ENCODE measurements at places on chromosomes 7 and 10.
A peak's percentile ranks its signal among the peaks of the same experiment; 100 is the strongest.

DNA sequence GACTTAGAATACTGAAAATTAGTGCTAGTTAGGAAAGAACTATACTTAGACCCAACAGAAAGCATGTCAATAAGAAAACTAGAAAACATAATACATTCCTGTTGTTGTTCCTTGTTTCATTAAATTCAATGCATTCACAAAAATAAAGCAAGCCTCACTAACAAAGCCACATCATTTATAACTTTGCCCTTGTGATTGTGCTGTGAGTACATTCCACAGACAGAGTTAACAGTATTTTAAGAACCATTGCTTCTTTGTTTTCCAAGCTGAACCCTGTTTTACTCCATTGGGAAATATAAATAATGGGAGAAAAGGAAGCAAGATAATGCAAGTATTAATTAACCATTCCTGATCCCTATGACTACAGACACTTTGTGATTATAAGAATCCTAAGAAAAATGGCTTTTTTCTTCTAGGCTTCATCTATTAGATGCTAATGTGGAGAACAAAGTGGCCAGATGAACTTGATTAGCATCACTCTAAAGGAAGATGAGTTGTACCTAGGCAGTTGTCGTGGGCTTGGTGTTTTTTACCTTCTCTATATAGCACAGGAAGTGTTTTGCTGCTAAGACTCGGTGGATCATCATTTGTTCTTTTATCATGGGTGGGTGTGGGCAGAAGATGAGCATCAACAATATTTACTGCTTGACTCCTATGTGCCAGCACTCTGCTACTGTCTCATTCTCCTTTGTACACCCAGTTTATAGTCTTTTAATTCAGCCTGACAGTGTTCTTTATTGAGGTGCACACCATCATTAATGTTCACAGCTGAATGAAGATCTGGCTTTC is 34.2 kb upstream of the ZNRF2 start:
- DNase-seq, result no peak

DNA sequence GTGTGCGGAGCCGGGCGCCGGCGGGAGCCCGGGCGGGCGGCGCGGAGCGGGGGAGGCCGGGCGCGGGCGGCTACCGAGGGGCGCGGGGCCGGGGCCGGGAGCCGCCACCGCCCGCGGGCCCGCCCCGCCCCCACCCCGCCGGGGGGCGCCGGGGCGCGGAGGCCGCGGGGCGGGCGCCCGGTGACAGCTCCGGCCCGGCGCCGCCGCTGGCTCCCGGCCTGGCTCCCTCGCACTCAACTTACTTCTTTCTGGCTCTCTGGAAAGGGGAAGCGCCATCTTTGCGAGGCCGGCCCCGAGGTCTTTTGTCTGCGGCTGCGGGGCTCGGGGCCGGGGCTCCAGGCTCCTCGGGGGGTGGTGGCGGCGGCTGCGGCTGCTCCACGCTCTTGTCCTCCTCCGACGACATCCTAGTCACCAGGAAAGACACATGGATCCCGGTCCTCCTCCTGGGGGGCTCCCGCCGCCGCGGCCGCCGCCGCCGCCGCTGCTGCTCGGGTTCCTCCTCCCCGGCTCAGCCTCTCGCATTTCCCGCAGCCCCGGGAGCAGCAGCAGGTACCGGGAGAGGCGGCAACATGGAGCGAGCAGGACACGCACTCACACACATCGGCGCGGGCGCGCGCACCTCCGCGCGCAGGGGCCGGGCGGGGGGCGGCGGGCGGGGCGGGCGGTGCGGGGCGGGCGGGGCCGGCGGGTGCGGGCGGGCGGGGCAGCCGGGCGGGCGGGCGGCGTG is at the start of gene KMT2C:
TSS of gene KMT2C (minus strand) at position 620 of the 727 bp plus-strand sequence. CDS start at position 403, 217 bp downstream.
- no peak for DNase-seq

DNA sequence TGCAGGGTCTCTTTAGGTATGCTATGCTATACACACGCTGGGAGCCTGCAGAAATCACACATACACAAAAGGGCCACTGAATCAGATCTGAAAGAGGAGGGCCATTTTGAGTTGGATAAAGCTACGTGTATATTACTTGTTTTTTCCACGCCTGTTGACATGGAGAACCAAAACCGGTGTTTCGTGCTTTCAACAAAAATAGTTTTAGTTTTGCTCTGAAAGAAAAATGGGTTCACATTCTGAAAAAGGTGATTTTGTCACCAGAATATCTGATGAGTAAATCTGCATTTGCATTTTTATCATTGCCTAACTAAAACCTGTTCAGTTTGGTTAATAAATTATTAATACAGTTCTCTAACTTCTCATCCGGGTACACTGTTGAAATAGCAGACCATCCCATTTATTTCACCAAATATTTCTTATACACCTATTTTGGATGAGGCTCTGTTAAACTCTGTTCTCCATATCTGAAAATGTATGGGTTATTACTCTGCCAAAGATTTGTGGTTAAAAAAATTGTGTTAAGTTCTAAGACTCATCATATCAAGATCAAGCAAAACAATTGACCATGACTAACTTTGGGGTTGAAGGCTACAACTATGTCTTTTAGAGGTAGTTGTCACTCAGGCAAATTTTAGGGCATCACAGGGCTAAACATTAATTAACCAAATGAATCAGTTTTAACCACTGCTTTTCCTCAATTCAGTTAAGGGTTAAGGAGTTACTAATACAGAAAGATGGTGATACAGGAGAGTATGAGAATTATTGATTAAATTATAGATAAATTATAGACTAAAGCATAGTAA is 101.2 kb upstream of the RPA3 start:
- no peak for DNase-seq

DNA sequence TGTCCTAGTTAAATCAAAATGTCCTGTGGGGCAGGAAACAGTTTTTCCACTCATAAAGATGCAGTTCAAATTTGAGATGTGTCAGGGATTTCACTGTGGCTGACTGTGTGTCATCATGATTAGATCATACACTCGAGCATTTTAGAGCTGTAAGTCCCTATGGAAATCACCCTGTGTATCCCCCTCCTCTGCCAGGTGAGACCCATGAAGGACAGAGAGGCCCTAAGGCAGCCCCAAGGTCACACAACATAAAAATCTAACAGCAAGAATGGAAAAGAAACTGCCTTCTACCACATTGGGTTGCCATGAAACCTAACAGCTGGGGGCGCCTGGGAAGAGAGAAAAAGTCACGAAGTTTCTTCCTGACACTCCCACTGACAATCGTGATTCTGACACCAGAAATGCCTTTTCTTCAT is 135.8 kb downstream of the KCNMA1 start:
- DNase-seq, result no peak

GRCh38 chr10:124697443-124697836 is 46.7 kb downstream of the FAM53B start:
- DNase-seq, result no peak

DNA sequence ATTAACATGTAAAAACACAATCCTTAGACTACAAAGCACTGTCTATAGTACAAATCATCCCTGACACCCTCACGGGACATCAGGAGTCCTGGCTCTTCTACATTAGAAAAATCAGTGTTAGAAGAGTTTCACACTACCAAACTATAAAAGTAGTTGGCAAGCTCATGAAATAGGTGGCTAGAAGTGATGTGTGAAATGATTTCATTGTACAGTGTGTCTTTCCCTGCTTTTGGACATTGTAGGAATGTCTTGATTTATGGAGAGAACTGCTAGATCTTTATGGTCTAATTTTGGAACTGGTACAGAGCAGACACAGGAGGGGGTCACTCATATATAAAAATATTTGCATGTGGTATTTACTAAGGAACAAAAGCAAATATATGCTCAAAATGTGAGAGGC is 33.2 kb downstream of the SEMA3A start:
- no peak for DNase-seq

DNA sequence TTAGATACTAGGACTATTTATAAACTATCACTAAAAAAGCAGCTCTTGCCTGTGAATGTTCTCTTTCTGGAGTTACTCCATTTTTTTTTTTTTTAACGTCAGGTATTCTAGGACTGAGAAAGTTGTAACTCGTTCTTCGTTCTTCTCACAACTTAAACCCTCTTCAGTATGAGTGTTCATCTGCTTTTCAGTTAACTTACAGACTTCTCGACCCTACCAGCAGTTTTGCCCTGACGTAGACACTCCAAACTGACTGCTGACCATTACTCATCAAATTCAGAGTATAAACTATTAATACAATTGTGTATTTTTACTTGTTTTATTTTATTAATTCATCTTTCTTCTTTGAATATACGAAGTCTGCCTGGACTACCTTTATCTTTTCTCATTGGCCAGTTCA is 353.1 kb downstream of the GPR37 start:
- no peak for DNase-seq

DNA sequence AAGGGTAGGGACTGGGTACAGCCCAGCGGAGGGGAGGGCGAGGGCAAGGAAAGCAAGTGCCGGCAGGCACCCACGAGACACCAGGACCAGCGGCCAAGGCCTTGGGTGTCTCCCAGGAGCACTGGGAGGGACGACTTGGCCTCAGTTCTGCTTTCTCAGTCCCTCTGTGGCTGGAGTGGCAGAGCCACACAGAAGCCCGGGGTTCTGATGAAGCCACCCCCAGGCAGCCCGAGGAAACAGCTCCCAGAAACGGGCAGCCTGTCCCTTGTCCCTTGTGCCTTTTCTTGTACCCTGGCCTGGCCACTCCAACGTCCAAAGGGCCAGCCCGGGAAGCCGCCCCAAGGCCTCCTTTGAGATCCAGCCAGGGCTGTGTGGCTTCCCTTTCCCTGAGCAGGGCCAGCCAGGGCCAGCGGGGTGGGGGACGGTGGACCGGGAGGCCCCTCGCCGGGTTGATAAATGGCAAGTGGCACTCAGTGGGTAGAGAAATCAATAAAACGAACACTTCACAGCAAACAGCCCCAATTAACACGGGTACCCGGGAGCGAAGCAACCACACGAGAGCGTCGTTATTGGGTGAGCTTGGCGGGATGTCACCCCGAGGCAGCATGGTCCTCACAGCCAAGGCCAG is 69.8 kb upstream of the GNA12 start:
- no peak for DNase-seq

DNA sequence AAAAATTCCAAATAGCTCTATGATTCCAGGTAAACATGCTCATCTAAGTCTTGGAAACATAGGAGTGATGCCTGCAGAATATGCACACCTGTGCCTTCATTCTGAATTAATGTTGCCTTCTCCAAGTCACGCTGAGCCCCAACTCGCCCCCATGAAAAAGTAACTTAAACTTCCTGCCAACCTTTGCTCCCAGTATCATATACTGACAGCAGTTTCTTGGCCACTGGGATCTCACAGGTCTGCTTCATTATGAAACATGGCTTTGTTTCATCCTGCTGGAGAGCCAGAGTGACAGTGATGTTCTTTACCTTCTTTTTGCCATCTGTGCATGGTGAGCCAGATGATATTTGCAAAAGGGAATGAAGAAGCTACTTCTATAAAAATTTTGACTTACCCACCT is 34.9 kb downstream of the ABLIM1 start:
- DNase-seq, result no peak

DNA sequence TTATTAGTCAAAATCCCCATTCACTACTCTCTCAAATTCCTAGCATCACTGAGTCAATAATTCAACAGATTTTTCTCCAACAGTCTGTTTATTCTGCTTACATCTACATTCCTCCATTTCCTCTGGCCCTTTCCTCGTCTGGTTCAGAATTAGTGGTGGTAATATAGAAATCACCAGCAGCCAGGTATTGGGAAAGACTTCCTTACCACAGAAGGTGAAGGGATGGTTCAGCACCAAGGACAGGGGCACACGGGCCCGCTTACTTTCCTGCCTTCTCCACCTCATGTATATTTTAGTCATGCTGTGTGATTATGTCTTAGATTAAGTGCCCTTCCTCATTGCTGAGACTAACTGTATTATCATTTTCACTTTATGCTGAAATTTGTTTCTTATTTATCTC is 70.4 kb upstream of the APBB1IP start:
- DNase-seq, result no peak

GRCh38 chr10:95505641-95506040 is 55.5 kb downstream of the SORBS1 start:
- no peak for DNase-seq

DNA sequence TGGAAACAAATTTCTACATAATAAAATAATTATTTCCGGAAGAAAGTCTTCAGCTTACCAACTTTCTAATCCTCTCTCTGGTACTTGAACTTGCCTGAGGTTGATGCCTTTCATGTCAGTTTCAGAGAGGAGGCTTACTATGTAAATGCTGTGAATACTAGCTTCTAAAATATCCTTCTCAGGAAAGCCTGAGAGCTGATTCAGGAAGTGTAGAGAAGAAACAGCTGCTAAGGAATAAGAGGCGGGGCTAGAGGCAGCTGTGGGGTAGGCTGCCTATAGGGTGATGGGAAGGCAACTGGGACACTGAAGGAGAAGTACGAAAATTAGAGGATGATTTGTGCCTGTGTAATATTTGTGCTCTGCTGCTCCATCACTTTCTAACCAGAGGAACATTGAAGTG is 69.3 kb downstream of the AVL9 start:
- DNase-seq, result no peak

- DNase-seq, result no peak
Measured at GRCh38 chr10:120492346-120492745, 35.3 kb downstream of the PLPP4 start.

- no peak for DNase-seq
Measured at GRCh38 chr7:94400022-94400421, 5.3 kb downstream of the COL1A2 start.

- DNase-seq, result peak; percentile 50
Measured at GRCh38 chr10:71888623-71889387, 37.8 kb upstream of the PSAP start.

DNA sequence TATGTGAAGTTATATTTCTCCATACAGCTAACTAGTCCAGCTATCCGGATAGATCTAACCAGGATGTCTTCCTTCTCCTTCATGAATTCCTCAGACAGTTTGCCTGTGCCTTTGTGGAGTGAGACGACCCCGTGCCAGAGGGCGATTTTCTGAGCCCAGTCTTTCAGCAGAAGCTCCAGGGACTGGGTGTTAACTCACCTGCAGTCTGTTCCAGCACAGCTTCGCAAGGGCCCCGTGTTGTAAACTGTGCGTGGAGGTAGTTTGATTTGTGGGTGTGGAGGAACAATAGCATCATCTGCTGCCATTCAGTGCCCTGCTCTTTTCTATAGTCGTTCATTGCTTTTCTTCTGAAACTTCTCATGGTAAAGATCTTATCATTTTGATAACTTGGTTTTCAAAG is 103.8 kb downstream of the INPP5A start:
- no peak for DNase-seq

- no peak for DNase-seq
Measured at GRCh38 chr10:72334196-72334824, 20.4 kb downstream of the DNAJB12 start.

GRCh38 chr10:32199714-32200394 is 143.6 kb upstream of the KIF5B start:
- DNase-seq, result no peak
